Upper lobe of left lung (tissue), 6 donors: ENCODE measurements at places on chromosomes 6 and 20.

DNA sequence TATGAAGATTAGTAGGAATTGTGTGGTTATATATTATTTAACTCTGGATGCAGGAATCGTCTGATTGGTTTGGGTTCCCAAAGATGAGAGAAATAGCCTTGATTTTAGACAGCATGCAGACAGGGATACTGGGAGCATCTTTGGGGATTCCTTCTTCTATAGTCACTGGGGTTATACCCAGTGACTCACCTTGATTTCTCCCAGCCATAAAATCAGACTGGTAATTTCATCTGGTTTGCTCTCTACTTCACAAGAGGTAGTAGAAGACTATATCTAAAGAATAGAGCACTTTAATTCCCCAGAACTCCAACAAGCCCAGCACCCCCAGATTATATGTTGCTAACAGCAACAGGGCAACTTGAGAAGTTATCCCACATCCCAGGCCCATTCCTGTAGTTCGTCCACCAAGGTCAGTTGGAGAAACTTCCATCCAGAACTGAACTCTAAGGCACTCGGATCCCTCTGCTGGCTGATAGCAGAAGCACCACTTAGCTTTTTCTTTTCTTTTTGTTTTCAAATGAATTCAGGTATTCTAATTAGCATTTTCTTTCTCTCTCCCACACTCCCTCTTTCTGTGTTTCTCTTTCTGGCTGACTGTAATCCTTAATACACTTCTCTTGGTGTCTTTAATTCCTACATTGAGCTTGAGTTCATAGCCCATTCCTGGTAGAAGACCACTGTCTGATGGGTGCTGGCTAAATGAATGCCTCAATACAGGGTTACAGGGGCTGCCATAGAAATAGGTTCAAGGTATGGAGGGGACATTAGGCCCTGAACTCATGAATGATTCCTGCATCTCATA, 20.4 kb upstream of the EFHC1 start:
- no peak for DNase-seq

GRCh38 chr6:37392821-37393220, 39.0 kb downstream of the RNF8 start:
- DNase-seq: no peak

GRCh38 chr6:14132921-14133275, 15.3 kb downstream of the CD83 start:
- DNase-seq: no peak

DNA sequence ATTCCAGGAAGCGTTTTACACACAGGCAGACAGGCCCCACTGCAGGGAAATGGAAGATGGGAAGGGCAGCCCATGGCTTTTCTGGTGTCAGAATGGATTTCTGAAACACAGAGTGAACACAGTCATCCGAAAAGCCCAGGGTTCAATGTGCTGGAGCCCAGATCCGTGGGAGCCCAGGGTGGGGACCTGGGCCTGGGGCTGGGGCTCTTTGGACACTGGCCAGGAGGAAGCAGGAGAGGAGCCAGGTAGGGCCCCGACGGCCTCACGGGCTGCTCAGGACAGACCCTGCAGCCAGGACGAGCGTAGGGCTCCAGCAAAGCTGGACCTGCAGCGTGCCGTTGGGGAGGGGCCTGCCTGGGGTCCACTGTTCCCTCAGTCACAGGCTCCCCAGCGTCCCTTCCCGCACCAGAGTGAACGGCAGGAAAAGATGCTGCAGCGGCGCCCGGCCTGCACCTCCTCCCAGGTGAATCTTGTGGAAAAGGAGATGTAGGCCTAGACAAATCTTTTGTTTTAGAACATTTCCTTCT, 24.3 kb upstream of the LSM14B start:
- no peak for DNase-seq

GRCh38 chr6:132007474-132008190, 56.5 kb upstream of the CCN2 start:
- DNase-seq: no peak

DNA sequence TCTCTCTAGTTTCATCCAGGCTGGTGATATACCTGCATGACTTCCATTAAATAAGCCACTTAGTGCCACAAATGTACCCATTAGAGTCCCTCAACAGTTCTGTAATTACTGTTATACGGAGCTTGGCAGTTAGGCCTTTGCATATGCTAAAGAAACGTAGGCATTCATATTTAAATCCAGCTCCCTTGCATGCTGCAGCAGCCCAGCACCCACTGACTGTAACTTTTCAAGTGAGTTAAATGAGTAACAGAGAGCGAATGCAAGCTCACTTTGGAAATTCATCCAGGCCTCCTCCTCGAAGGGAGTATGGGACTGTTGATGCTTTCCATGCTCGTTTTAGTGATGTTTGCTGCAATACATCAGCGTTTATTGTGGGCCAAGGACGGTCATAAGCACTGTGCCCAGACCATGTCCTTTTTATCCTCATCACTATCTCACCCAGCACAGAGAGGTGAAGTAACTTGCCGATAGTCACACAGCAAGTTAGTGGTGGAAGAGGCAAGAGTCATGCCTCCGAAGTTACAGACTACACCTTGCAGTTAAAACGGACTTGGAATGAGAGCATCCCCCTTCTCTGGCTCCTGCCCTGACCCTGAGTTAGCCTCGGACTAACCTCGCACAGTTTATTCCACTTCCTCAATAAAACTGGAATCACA, 179.4 kb upstream of the PDE10A start:
- no peak for DNase-seq

GRCh38 chr20:14055127-14055742, 59.9 kb downstream of the MACROD2 start:
- DNase-seq: no peak

- DNase-seq: no peak
Observed at GRCh38 chr20:22775256-22775655, 190.9 kb upstream of the FOXA2 start.

DNA sequence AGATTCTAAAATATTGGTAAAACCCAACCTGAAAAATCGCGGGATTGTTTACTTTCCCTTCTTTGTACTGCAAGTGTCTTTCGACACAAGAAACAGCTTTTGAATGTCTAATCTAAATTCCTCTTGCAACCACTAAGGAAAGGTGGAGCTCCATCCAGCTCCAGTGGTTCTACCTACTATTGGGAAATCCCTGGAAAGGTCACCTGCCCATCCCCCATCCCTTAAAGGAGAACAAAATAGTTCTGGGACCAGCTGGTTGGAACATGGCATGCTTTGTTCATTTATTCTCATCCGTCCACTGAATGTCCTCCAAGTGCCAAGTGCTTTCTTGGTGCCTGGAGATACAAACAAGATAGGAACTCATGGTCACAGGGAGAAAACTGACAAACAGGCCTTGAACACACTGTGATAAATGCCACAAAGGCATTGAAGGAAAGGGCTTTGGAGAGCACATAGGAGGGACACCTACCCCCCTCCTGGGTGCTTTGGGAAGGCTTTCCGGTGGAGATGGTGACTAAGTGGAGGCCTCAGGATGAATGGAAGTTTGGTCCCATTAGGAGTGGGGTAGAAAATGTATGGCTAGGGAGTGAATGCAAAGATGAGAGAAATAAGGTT, 2.3 kb upstream of the CITED2 start:
- peak; percentile 79 for DNase-seq

- DNase-seq: no peak
Observed at GRCh38 chr20:51510936-51511605, 31.4 kb downstream of the NFATC2 start.

GRCh38 chr6:105179244-105180065, at the start of gene POPDC3:
POPDC3 (minus strand) TSS chr6:105180014; CDS start chr6:105161909, 18,105 bp downstream.
- DNase-seq: no peak

- DNase-seq: no peak
Observed at GRCh38 chr20:37627060-37627766, 66.6 kb upstream of the CTNNBL1 start.

- no peak for DNase-seq
Observed at GRCh38 chr20:62711703-62712101, 3.1 kb downstream of the NTSR1 start.

DNA sequence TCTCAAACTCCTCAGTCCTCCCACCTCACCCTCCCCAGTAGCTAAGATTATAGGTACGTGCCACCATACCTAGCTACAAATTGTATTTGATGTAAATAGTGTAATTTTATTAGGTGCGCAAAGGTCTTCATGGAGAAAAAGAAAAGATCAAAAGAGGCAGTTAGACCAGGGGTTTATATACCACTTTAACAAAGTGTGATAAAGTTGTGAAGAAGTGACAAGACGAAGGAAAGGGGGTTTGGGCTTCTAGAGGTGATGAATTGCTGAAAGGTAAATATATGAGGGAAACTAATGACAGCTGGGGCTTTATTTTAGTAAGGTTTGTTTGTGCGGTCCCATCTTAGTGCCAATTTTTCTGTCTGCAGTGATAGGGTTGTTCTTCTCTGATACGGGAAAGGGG, 105.3 kb downstream of the CD24 start:
- DNase-seq: no peak

GRCh38 chr6:30767158-30767943, 23.0 kb upstream of the IER3 start:
- DNase-seq: no peak

DNA sequence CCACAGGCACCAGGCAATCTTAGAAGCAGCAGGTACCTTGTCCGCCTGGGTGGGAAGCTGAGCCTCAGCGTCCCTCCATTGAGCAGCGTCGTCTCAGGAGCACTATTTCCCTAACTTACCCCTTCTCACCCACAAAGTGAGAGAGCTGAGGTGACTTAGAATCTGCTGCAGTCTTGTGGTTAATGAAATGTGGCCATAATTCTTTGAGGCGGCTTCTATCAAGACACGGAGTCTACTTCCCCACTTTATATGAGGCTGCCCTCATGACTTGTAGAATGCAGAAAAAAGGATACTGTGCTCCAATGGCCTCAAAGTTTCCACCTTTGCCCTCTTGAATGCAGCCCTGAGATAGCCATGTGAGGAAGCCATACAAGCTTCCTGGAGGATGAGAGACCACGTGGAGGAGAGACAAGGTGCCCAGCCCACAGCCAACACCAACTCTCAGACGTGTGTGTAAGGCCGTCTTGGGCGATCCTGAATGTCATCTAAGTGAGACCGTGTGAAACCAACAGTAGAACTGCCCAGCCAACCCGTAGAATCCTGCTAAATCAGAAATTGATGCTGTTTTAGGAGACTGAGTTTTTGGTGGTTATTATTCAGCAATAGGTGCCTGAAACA, 9.1 kb upstream of the TAGAP start:
- DNase-seq: no peak

DNA sequence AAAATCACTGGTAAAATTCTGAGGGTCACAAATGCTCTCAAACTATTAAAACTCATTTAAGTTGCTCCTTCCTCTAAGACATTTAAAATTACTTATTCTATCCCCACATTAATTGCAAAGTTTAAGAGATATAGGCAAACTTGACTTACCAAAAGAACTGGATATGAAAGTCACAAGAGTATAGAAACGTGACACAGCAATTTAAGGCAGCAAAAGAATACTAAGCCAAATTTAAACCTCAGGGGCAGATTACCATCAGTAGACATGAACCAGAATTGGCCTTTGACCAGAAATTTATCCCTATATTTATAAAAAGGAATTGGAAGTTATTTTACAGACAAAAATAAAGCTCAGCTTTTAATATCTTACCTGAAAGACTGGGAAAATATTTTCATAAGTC, 56.0 kb downstream of the MAP3K7 start:
- DNase-seq: no peak

GRCh38 chr6:169723991-169724493, 258 bp downstream of the PHF10 start:
- peak; percentile 91 for DNase-seq
